ENCODE measurements at places on chromosomes 11 and 22. TPM values are rescaled to one million over a fixed set of nuclear protein-coding genes. Genes with fewer than 3 reads are reported as not detected.
A peak's percentile ranks its signal among the peaks of the same experiment; 100 is the strongest.

The SCT gene
- not detected for total RNA-seq

DNA sequence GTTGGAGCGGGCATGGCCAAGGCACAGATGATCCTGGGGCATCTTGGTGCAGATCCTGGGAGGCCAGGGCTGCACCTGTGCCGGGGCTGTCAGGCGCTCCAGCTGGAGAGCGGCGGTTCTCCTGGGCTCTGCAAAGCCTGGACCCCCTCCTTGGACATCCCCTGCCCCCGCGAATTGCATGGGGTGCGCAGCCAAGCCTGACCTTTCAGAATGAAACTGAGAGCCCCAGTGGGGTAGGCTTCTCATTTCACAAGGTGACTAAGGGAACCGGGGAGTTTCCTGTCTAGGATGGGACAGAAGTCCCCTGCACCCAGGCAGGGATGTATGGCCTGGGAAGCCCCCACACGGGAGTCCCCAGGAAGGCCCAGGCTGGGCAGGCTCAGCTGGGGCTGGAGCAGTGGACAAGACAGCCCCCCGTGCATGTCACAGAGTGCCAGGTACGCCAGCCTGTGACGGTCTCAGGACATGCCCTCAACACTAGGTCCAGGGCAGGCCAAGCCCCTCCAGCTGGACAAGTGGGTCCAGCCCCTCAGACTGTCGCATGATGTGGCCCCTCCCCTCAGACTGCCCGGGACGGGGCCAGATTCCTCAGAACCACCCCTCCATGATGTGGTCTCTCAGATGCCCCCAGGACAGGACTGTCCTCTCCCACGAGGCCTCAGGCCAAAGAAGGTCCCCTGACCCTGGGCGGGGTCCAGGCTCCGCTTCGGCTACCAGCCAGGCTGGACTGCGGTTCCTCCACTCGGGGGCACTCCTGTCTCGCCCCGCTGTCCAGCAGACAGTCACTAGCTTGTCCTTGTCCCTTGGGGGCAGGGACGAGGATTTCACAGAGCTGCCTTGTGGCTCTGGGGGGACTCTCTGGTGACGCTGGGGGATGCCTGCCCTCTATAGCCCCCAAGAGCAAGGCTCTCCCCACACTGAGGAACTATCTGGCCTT lies 2.3 kb downstream of the LSP1 start:
- DNase-seq, result peak; percentile 46
- H3K36me3 ChIP-seq, result no peaks in the 10 kb centered on the region
- peaks cover 6% of the 10 kb centered on the region for H3K4me1 ChIP-seq
- no peak overlapping the region for H3K4me3 ChIP-seq

The CDCA5 gene
- total RNA-seq, result 1.00 TPM

DNA sequence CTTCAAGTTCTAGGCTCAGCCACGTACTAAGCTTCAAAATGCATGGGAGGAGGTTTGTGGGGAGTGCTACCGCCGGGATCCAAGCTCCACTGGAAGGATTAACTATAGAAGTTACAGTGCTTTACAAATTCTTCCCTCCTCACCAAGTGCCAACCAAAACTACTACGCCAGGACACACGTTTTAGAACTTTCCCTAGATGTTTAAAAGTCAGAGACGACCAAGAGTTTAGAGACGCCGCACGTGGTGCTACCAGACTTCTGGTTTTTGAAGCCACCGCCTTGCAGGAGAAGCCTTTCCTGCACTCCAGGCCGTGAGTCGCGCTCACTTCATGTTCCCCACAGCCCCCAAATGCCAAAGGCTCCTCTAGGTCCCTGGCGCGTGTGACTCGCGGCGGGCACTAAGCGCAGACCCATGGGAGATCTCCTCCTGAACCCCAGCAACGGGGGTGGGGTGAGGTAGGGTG lies 734 bp downstream of the SNU13 start:
- no peak for DNase-seq
- H3K4me3 ChIP-seq, result peak overlapping the region; percentile 93
- H3K36me3 ChIP-seq, result no peaks in the 10 kb centered on the region
- no peaks in the 10 kb centered on the region for H3K27me3 ChIP-seq

The ACER3 gene
- 2.7 TPM for total RNA-seq

DNA sequence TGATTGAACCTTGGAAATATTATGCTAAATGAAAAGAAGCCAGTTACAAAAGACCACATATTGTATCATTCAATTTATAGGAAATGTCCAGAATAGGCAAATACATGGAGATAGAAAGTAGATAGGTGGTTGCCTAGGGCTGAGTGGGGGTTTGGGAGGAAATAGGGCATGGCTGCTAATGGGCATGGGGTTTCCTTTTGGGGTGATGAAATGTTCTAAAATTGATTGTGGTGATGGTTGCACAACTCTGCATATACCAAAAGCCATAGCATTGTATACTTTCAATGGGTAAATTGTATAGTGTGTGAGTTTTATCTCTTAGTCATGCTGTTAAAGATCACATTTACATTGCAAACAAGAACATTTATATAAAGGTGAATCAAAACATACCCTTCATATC lies 48.7 kb downstream of the LDLRAD3 start:
- H3K27ac ChIP-seq, result no peak overlapping the region
- H3K4me3 ChIP-seq, result no peak overlapping the region
- H3K36me3 ChIP-seq, result no peaks in the 10 kb centered on the region

GRCh38 chr11:16923987-16924386 lies 90.2 kb downstream of the PLEKHA7 start:
- no peaks in the 10 kb centered on the region for H3K36me3 ChIP-seq
- DNase-seq, result no peak
- H3K27ac ChIP-seq, result no peak overlapping the region
- peaks cover 5% of the 10 kb centered on the region for H3K27me3 ChIP-seq
- H3K4me1 ChIP-seq, result peaks cover 10% of the 10 kb centered on the region
- H3K4me3 ChIP-seq, result no peak overlapping the region

- H3K36me3 ChIP-seq, result peaks cover 91% of the 10 kb centered on the region
- no peak overlapping the region for H3K4me3 ChIP-seq
- no peak overlapping the region for H3K27ac ChIP-seq
- H3K27me3 ChIP-seq, result no peaks in the 10 kb centered on the region
- DNase-seq, result peak; percentile 11
These were observed 17.5 kb upstream of the SLC25A1 start for GRCh38 chr22:19195796-19196731.

The GPR83 gene
- 0.36 TPM for total RNA-seq

DNA sequence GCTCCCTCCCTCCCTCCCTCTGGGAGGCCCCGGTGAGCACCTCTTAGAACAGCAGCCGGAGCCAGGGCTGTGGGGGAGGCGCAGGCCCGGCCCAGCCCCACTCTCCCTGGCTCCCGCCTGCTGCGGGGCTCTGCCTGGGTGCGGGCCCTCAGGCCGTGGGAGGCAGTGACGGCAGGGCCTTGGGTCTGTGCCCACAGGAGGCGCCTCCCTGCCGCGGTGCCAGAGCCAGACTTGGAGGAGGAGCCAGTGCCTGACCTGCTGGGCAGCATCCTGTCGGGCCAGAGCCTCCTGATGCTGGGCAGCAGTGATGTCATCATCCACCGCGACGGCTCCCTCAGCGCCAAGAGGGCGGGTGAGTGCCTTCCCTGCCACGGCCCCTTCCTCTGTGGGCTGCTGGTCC lies 9.5 kb downstream of the IRF7 start:
- H3K4me3 ChIP-seq, result no peak overlapping the region
- no peaks in the 10 kb centered on the region for H3K27me3 ChIP-seq
- DNase-seq, result no peak
- no peaks in the 10 kb centered on the region for H3K4me1 ChIP-seq
- H3K36me3 ChIP-seq, result peaks cover 96% of the 10 kb centered on the region

The NPAS4 gene
- total RNA-seq, result not detected

DNA sequence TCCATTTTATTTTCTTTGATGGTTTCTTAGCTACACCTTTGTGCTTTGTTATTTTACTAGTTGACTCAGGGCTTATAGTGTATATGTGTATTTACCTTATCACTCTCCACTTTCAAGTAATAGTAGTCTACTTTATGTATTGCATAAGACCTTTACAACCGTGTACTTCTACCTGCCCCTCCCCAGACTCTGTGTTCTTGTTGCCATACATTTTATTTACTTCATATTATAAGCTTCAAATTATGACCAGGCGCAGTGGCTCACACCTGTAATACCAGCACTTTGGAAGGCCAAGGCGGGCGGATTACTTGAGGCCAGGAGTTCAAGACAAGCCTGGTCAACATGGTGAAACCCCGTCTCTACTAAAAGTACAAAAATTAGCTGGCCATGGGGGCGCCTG lies 28.2 kb upstream of the CTSD start:
- no peaks in the 10 kb centered on the region for H3K36me3 ChIP-seq
- no peak overlapping the region for H3K27ac ChIP-seq
- H3K4me3 ChIP-seq, result no peak overlapping the region
- H3K4me1 ChIP-seq, result no peaks in the 10 kb centered on the region
- peaks cover 19% of the 10 kb centered on the region for H3K27me3 ChIP-seq

DNA sequence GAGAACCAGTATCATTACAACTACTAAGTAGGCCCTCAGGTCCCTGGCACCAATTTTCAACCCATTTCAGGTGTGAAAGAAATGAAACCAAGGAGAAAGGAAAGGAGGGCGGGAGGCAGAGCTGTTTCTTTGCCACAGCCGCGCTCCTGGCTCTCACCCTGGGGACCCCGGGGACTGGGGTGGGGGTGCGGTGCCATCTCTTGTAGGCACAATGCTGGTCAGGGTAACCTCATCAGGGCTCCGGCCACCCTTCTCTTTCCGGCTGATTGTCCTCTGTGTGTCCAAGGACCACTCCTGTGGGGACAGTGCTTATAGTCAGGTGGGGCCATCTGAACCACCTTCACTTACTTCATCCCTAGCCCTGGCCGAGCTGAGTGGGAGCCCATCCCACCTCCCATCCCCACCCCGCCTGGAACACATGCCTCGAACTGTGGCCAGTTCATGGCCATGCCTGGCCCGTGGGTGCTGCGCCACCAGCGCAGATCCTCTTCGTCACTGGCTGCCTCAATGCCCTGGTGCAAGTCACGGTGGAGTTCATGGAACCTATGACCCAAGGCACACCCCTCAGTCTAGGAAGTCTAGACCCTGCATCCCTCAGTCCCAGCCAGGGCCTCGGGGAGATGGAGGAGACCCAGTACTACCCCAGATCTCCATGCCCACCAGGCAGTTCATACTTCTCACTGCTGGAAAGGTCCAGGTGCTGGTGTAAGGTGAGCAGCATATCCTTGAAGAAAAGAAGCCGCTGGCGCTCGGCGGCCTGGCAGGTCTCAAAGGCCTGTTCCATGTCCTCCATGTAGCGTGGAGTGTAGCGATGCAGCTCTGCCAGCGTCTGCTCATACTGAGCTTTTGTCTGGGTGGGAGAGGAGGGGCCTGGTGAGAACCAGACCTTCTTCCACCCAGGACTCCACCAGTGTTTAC lies 2.3 kb upstream of the ARFGAP2 start:
- DNase-seq, result no peak
- peak overlapping the region; percentile 97 for H3K27ac ChIP-seq
- H3K36me3 ChIP-seq, result no peaks in the 10 kb centered on the region
- H3K4me1 ChIP-seq, result peaks cover 70% of the 10 kb centered on the region
- H3K27me3 ChIP-seq, result no peaks in the 10 kb centered on the region

GRCh38 chr22:30425616-30426387 lies at the start of gene MTFP1:
MTFP1 (plus strand) TSS chr22:30425768; CDS start chr22:30425880, 112 bp downstream.
- H3K27me3 ChIP-seq, result no peaks in the 10 kb centered on the region
- H3K4me1 ChIP-seq, result peaks cover 32% of the 10 kb centered on the region
- H3K27ac ChIP-seq, result peak within 1 kb of the TSS; percentile 100
- no peaks in the 10 kb centered on the region for H3K36me3 ChIP-seq

- no peak for DNase-seq
- H3K36me3 ChIP-seq, result no peaks in the 10 kb centered on the region
- no peaks in the 10 kb centered on the region for H3K4me1 ChIP-seq
- H3K4me3 ChIP-seq, result no peak overlapping the region
These were observed 690.3 kb downstream of the FAM181B start for GRCh38 chr11:82043316-82043715.

The IGLL5 gene
- total RNA-seq, result 0.49 TPM

DNA sequence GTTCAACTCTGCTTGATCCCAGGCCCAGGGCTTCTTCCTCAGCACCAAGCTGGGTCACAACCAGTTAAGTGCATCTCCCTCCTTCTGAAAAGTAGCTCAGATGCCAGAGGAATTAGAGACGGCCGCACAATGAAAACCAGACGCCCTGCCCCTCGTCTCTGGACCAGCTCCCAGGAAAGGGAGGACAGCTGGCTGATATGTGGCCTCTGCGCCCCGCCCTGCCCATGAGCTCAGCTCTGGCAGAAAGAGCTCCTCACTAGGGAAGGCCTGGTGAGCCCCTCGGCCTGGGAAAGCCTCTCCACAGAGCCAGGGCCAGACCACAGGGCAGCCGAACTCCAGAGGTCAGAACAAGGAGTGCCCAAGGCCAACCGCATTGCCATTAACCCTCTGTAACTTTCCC lies 18.1 kb upstream of the SCGB1A1 start:
- peaks cover 46% of the 10 kb centered on the region for H3K4me1 ChIP-seq
- no peaks in the 10 kb centered on the region for H3K27me3 ChIP-seq
- H3K27ac ChIP-seq, result peak overlapping the region; percentile 57
- DNase-seq, result peak; percentile 80
- H3K4me3 ChIP-seq, result no peak overlapping the region

The PATE4 gene
- not detected for total RNA-seq

DNA sequence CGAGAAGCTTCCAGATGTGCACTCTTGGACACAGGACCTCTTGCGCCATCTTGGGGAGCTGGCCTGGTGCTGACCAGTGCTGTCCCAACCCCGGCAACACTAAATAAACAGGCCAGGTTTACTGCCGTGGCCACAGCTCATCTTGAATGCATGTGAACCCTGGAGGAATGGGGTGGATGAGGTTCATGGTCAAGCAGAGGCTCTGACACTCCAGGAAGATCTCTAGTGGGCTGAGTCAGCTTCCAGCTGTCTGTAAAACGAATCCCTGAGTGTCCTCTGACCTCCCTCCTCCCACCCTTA lies 51.8 kb downstream of the ALX4 start:
- no peaks in the 10 kb centered on the region for H3K36me3 ChIP-seq
- H3K4me3 ChIP-seq, result no peak overlapping the region
- no peak overlapping the region for H3K27ac ChIP-seq
- no peaks in the 10 kb centered on the region for H3K27me3 ChIP-seq
- DNase-seq, result no peak

GRCh38 chr11:66017321-66017720 lies 5.5 kb downstream of the CST6 start:
- no peak overlapping the region for H3K27ac ChIP-seq
- peaks cover 9% of the 10 kb centered on the region for H3K4me1 ChIP-seq
- DNase-seq, result no peak

GRCh38 chr11:33533386-33534052 lies 167.1 kb downstream of the C11orf91 start:
- H3K36me3 ChIP-seq, result no peaks in the 10 kb centered on the region
- no peak overlapping the region for H3K4me3 ChIP-seq
- H3K27me3 ChIP-seq, result peaks cover 2% of the 10 kb centered on the region
- H3K27ac ChIP-seq, result no peak overlapping the region

- H3K36me3 ChIP-seq, result no peaks in the 10 kb centered on the region
- no peaks in the 10 kb centered on the region for H3K27me3 ChIP-seq
- H3K4me1 ChIP-seq, result peaks cover 14% of the 10 kb centered on the region
- peak within 1 kb of the TSS; percentile 90 for H3K27ac ChIP-seq
- no peak for DNase-seq
- H3K4me3 ChIP-seq, result peak within 1 kb of the TSS; percentile 40
These were observed at the start of gene RHOD for GRCh38 chr11:67056267-67057204. RHOD (plus strand) TSS chr11:67056847; CDS start chr11:67056903, 56 bp downstream.

All from gastrocnemius medialis (tissue), 4 donors.